NCI-H524 (cell line): ENCODE measurements at places on chromosomes 7 and 10.

DNA sequence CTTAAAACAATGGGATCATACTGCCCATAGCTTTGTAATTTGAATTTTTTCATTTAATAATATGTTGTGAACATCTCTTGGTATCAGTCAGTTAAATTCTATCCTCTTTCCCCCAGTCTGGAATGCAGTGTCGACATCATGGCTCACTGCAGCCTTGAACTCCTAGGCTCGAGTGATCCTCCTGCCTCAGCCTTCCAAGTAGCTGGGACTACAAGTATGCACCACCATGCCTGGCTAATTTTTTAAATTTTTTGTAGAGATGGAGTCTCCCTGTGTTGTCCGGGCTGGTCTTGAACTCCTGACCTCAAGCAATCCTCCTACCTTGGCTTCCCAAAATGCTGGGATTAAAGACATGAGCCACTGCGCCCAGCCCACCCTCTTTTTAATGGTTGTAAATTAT, 34.6 kb downstream of the MPLKIP start:
- DNase-seq, result no peak

DNA sequence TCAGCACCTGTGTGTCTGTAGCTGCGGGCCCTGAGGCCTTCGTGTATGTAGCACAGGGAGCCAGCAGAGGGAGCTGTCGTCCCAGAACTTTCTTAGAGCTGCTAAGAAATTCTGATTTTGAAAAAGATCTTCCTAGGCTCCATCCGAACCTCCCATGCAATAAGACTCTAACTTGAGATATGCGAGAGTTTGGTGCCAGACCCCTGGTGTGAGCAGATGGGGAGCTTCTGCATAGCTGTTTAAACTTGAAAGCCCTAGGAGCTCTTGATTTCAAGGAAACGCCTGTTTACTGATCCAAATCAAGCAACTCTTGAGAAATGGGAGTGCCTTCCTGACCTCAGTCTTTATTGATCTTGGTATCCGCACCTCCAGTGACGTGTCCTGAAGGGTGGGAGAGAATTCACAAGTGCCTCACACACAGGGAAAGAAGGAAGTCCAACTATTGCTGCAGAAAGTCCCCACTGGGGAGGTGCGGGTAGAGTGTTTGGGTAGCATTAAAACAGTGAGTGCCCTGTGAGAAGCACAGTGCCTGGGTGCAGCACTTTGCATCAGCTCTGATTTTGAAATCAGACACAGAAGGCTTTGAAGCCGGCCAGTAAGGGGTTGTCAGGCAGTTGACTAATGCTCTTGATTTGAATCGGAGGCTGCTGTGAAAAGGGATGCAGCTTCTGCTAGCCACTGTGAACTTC, 66.4 kb upstream of the STRIP2 start:
- DNase-seq, result peak; percentile 24

GRCh38 chr7:139526578-139527544, 3.4 kb downstream of the CLEC2L start:
- DNase-seq, result no peak

DNA sequence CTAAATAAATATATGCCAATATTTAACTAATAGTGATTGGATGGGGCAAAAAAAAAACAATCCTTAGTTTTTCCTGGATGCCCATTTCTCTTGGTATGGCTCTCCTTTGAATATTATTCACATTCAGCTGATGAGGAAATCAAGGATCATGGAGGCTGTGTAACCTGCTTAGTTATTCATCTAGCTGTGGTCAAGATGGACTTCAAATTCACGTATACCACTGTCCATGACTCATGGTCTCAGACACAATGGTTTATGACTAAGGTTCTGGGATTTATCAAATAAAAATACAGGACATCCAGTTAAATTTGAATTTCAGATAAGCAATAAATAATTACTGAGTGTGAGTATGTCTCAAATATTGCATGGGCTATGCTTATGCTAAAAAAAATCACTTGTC, 191.5 kb upstream of the CELF2 start:
- no peak for DNase-seq

- DNase-seq, result no peak
These were observed 57.9 kb downstream of the PRF1 start for GRCh38 chr10:70544431-70545340.

DNA sequence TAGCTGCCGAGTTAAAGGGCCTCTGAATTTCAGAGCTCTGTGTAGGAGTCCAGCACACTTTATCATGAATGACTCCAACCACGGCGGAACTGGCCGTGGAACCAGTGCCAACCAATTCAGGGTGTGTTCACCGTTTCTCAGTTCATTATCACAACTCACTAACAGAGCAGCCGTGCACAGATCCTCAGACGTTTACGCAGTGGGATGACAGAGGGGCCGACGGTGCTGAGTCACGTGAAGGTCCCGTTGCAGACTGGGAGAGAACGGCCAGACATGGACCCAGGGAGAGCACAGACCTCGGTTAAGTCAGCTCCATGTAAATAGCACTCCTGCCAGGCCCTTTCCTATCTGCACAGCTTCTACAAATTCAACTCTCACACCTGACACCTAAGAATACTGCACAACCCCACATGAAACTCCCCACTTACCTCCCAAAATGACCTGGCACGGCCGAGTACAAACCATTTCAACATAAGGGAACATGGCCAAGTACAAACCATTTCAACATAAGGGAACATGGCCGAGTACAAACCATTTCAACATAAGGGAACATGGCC, 95.5 kb downstream of the DIP2C start:
- no peak for DNase-seq

- no peak for DNase-seq
These were observed 123.0 kb downstream of the IDE start for GRCh38 chr10:92450896-92451295.

- DNase-seq, result no peak
These were observed 189.2 kb upstream of the GLI3 start for GRCh38 chr7:42426163-42426562.

DNA sequence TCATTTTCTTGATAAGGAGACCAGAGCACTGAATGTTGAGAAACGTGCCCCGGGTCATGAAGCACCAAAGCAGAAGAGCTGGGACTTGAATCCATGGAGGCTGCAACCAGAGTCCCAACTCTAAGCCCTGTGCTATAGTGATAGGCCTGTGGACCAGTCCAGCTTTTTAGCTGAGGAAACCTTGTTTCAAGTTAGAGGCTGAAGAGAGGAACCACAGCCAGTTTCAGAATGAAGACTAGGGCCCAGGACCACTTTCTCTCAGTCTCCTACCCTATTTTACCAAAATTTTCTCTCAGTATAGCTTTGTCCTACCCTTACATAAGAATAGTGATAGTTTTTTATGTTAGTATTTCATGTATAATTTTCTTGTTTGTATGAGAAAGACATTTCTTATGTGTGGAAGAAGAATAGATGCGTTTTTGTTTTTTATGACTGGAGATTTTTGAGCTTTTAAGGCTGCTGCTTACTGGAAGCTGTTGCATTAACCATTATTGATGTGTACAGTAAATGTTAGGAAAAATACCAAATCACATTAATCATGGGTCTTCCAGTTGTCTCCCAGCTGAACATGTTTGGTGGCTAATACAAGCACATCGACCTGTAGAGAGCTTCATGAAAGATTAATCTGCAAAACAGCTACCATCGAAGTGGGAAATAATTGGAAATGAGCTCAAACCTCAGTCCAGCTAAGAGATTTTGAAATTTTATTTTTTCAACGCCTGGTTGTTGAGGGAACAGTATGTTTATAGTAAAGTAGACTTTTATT, 45.0 kb upstream of the CSTF2T start:
- DNase-seq, result no peak

- no peak for DNase-seq
These were observed 35.8 kb upstream of the EIF4H start for GRCh38 chr7:74138334-74138867.

DNA sequence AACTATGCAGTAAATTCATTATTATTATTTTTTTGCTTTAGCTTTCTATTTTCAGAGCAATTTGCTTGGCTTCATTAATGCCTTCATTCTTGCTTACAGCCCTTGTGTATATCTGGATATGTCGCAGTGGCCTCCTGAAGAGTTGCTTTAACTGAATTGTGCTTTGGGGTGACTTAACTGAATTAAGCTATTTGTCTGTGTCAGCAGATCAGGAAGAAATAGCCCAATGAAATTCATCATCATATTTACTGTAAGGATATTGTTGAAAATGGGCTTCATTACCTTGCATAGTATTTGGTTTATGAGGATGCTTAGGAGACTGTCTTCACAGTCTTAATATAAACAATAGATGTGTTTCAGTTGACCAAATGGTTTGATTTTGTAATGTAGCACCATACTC, 59.7 kb upstream of the PIP4K2A start:
- no peak for DNase-seq

- no peak for DNase-seq
These were observed 311.0 kb downstream of the GPAM start for GRCh38 chr10:111872591-111872990.

DNA sequence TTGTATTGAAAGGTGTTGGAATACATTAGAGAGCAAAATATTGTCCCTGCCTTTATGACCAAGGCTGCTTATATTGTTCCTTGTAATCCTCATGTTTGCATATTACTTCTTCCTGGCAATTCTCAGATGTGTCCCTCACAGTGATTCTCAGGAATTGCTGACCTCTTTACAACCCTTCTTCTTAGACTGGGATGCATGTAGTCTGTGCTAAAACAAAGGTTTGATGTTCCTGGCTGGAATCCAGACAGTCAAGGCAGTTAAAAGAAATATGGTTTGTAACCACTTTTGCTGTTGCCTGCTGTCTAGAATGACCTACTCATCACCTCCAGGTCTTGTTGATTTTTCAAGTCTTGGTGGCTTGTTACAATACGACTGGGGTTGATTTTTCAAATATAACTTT, 367.6 kb downstream of the HGF start:
- DNase-seq, result no peak

- DNase-seq, result peak; percentile 37
These were observed 40.6 kb downstream of the SEC23IP start for GRCh38 chr10:119933179-119933578.

DNA sequence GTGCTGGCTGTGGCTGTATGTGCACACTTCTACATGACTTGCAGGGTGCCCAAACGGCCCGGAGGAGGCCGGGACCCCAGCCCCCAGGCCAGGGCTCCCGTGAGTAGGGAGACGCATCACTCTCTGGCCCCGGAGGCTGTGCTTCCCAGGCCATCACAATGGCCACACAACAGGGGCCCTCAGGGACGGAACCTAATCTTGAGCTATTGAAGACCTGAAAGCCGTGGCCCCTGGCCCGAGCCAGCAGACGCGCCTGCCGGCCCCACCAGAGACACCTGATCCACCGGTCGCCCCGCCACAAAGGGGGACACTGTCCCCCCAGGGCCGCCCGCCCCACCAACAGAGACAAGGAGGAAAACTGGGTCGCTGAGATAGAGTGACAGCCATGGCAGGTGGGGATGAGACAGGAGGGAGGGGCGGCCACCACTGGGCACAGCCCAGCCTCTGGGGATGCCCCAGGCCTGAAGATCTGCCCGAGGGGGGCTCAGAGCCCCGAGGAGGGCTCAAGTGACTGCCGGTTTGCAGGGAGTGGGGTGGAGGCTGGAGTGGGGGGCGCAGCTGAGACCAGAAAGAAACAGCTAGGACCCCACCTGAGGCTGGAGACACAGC, 10.2 kb upstream of the LFNG start:
- DNase-seq, result no peak

DNA sequence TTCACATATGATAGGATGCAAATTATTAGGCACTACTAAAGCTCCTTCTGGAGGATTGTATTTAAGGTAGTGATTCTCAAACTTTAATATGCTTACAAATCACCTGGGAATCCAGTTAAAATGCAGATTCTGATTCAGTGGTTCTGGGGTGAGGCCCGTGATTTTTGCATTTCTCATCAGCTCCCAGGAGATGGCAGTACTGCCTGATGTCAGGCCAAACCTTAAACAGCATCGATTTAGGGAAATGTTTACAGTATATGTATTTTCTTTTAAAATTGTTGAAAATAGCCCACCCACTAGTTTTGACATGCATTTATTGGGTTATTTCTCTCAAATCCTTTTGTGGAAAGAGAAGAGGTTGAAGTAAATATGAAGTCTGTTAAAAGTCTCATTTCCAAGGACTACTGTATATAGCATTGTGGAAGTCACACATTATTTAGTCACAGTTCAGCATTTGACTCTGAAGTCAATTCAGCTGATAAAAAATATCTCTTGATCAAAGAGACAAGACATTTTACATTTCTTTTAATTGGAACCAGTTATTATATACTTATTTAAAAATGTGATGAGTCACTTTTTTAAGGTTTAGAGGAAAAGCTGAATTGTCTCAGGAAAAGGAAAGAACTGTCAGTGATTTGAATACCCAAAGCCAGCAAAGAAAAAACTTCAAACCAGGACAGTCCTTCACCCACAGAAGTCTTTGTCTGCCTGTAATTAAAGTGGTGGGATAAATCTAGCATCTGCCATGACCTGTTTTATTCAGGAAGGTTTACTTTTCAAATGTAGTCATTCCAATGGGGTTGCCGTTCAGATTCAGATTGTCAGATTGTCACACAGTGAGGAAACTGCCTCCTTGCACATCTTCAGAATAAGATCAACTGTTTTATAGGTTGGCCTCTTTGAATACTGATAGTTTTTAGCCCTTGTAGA, 21.1 kb upstream of the HBP1 start:
- DNase-seq, result peak; percentile 18

GRCh38 chr10:103991393-103992128, 24.6 kb downstream of the SLK start:
- no peak for DNase-seq

GRCh38 chr10:124221356-124222317, 128.2 kb upstream of the CHST15 start:
- no peak for DNase-seq

- no peak for DNase-seq
These were observed 217.8 kb upstream of the FRMD4A start for GRCh38 chr10:14548474-14548873.

GRCh38 chr7:15440482-15440881, 121.3 kb downstream of the AGMO start:
- no peak for DNase-seq

DNA sequence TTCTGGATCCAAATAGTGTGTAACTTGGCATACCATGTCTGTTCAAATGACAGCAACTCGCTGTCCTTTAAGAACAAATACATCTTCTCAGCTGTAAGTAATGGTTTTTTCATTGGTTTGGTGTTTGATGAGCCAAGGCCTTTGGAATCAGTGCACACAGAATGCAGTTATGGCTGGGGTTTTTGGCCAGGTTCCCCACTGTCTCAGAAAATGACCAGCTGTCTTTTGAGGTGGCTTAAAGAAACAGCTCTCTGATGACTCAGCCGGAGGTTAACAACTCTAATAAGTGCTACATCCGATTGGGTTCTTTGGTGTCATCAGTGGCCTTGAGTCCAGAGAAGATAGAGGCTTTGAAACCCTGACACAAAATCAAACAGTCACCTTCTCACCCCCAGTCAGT, 688.4 kb downstream of the REEP3 start:
- no peak for DNase-seq

GRCh38 chr10:113801569-113801968, 50.1 kb downstream of the PLEKHS1 start:
- no peak for DNase-seq

DNA sequence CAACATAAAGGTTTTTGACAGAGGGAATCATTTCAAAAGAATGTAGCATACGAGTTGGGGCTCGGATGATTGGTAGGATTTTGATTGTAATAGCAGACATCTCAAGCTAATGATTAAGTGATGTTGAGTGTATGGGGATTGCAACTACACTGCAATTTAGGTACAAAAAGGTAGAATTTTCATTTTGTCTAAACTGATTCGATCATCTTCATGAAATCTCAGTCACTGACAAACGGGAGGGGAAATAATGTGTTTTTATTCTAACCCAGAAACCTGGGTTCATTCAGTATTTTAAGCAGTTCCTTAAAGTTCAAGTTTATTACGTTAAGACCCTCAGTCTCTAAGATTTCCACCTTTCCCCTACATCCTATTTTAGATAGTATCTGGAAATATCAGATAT, 3.9 kb upstream of the PHYHIPL start:
- no peak for DNase-seq

GRCh38 chr10:63071145-63071544, 62.0 kb upstream of the NRBF2 start:
- no peak for DNase-seq
